Breast epithelium (tissue), 4 donors: ENCODE measurements at places on chromosomes 1 and 21. TPM values are rescaled to one million over a fixed set of nuclear protein-coding genes. Genes with fewer than 3 reads are reported as not detected.

The SLFNL1 gene
- total RNA-seq = 0.16 TPM

The C1orf159 gene
- 24.0 TPM for total RNA-seq

The HHIPL2 gene
- total RNA-seq = 0.59 TPM

The COL16A1 gene
- total RNA-seq = 79.5 TPM

The KIF17 gene
- total RNA-seq = 1.8 TPM
